Fibroblast of lung (primary cell): ENCODE measurements at places on chromosomes 6 and 20. TPM values are rescaled to one million over a fixed set of nuclear protein-coding genes. Genes with fewer than 3 reads are reported as not detected.

The SALL4 gene
- 0.51 and 1.5 TPM in 2 replicates for total RNA-seq

The STX16 gene
- 46.0 and 64.9 TPM in 2 replicates for total RNA-seq

The NINL gene
- 11.3 and 16.3 TPM in 2 replicates for total RNA-seq

The FOXS1 gene
- under 0.01 TPM in 1 of 2 replicates, not detected in the other for total RNA-seq

The CDK19 gene
- 9.5 and 11.2 TPM in 2 replicates for total RNA-seq

The C2 gene
- total RNA-seq = 16.8 and 27.2 TPM in 2 replicates

The TRIM40 gene
- not detected in 2 replicates for total RNA-seq

The HRH3 gene
- not detected in 2 replicates for total RNA-seq

The GSTA1 gene
- total RNA-seq = under 0.01 TPM in 1 of 2 replicates, not detected in the other

GRCh38 chr6:78830805-78831204 is 36.5 kb upstream of the IRAK1BP1 start:
- no peaks in the 10 kb centered on the region for H3K36me3 ChIP-seq
- no peak overlapping the region for H3K4me3 ChIP-seq
- H3K27ac ChIP-seq = no peak overlapping the region
- H3K27me3 ChIP-seq = no peaks in the 10 kb centered on the region
- H3K4me1 ChIP-seq = no peaks in the 10 kb centered on the region

DNA sequence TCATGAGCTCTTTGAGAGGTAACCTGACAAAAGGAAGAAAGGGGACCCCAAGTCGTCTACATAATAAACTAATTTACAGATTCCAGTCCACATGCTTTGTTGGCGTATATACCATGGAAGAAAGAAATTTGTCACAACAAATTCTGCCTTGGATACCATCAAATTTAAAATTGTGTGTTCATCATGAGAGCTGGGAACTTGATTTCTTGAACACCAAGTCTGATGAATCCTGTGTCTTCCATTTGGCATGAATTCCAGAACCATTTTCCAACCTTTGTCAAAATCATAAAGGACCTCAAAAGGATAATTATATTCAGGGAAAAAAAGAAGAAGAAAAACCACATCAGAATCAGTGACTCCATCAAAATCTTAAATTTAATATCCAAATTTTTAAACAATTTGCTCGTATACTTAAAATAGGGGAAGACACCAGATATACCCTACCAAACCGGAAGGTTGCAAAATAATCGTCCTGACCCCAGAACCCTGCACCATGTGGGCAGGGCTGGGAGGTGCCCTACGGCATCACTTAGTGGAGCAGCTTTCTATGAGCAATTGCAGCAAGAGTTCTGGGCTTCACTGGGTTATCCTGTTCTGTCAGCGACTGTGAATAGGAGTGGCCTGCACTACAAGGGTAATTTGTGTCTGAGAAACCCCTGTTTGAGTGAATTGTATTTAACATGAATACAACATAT is 74.1 kb upstream of the INSM1 start:
- no peak overlapping the region for H3K4me3 ChIP-seq
- no peak for DNase-seq
- no peak overlapping the region for H3K27ac ChIP-seq
- H3K27me3 ChIP-seq = no peaks in the 10 kb centered on the region
- no peaks in the 10 kb centered on the region for H3K36me3 ChIP-seq

DNA sequence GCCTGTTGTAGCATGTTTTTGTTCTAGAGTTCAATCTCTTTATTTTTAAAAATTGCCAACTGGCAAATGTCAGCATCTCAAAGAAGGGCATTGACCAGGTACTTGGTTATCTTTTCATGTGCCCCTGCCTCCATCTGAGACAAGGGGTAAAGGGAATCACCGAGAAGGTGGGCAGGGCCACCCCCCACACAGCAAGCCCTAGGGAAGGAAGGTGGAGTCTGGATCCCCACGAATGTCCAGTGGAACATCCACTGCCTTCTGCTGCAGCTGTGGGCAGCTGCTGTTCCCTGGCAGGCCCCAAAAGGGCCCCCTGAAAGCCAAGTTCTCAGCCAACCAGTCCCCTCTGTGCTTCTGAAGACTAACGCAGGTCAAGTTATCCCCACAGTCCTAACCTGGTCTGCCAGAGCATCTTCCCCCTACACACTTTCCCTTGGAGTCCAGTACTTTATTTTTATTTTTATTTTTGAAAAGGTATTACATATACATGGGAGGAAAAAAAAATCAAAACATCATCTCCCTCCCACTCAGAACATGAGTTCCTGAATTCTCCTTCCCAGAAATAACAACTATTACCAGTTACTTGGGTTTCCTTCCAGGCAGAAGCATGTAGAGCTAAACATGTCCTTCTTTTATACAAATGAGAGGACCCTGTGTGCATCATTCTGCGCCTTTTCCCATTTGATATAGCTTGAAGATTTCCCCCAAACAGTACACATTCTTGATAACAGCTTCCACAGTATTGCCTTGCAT is 253.7 kb downstream of the MAFB start:
- no peak for DNase-seq
- no peaks in the 10 kb centered on the region for H3K36me3 ChIP-seq
- no peak overlapping the region for H3K4me3 ChIP-seq

DNA sequence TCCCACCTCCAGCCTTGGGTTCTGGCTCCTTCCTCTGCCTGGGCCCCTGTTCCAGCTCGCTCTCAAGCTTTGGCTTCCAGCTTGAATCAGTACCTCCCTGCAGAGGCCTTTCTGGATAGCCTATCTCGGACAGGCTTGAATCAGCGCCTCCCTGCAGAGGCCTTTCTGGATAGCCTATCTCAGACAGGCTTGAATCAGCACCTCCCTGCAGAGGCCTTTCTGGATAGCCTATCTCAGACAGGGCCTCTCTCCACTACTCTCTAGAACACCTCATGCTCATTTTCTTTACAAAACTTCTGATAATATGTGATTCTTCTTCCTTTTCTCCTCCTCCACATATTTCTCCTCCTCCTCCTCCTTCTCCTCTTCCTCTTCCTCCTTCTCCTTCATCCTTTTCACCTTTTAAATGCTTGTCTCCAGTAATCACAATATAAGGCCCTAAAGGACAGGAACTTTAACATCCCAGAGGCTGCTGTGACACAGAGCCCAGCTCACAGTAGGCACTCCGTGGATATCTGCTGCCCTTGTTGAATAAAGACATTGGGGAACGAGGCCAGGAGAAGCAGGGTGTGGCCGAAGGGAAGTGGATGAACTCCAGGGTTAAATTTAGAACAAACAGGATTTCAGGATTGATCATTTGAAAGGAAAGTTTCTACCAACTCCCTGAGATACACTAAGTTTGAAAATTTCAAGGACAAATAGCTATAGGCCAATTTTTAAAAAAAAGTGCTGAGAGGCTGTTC is 9.3 kb upstream of the RPS6KA2 start:
- no peak for DNase-seq
- no peaks in the 10 kb centered on the region for H3K27me3 ChIP-seq
- no peak overlapping the region for H3K4me3 ChIP-seq
- H3K4me1 ChIP-seq = no peaks in the 10 kb centered on the region

GRCh38 chr20:40279390-40279789 is 409.6 kb downstream of the MAFB start:
- H3K36me3 ChIP-seq = no peaks in the 10 kb centered on the region
- H3K4me3 ChIP-seq = no peak overlapping the region
- H3K27me3 ChIP-seq = no peaks in the 10 kb centered on the region
- H3K27ac ChIP-seq = no peak overlapping the region
- no peaks in the 10 kb centered on the region for H3K4me1 ChIP-seq

DNA sequence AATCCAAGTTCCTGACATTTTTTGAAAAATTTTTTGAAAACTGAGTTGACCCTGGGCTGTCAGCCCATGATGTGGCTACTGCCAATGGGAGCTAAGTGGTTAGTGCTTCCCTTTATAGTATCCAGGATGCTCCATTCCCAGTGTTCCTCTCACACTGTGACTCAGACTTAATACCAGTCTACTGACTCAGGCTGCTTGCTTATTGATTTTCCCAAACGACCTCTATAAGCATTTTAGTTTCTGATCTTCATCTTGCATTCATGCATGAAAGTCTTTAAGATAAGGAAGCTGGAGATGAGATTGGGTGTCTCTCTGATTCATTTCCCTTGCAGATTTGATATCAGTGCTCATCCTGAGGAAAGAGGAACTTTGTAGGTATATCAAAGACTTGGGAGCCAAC is 560.0 kb downstream of the TBC1D32 start:
- no peaks in the 10 kb centered on the region for H3K4me1 ChIP-seq
- DNase-seq = peak; percentile 55
- no peaks in the 10 kb centered on the region for H3K36me3 ChIP-seq

DNA sequence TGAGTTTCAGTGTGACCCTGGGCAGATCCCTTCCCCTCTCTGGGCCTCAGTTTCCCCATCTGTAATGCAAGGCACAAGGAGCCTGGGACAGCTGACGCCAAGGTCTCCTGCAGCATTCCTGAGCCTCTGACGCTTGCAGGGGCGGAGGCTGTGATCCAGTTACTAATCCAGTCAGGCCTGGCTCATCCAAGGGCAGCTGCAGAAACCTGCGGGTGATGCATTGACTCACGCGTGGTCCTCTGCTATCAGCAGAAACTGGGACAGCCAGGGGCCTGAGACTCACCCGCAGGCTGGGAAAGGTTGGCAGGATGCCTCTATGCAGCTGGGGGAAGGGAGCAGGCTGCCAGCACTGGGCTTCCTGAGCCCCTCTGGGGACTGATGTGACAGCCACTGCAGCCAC is 65.0 kb upstream of the SIRPA start:
- no peak overlapping the region for H3K4me3 ChIP-seq
- no peaks in the 10 kb centered on the region for H3K36me3 ChIP-seq
- H3K27me3 ChIP-seq = no peaks in the 10 kb centered on the region
- H3K27ac ChIP-seq = peak overlapping the region; percentile 71
- peaks cover 23% of the 10 kb centered on the region for H3K4me1 ChIP-seq

DNA sequence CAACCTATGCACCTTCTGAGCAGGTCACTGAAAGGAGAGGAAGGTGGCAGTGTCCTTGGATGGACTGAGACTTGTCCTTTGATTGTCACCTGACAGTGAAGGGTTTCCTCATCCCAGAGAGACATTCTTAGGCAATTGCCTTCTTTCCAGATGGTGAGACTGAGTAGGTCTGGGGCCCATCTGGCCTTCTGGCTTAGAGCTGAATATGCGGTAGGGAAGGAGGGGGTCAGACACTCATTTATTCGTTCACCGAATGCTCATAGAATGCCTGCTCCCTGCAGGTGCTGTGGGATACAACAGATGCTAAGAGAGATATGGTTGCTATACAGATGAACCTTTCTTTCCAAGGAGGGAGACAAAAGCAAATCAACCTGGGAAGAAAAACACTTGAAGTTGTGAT is 76.8 kb downstream of the BMP6 start:
- no peaks in the 10 kb centered on the region for H3K36me3 ChIP-seq
- H3K4me1 ChIP-seq = no peaks in the 10 kb centered on the region
- DNase-seq = no peak
- H3K27ac ChIP-seq = no peak overlapping the region
- H3K27me3 ChIP-seq = no peaks in the 10 kb centered on the region

- H3K36me3 ChIP-seq = no peaks in the 10 kb centered on the region
- peaks cover 2% of the 10 kb centered on the region for H3K4me1 ChIP-seq
- no peak for DNase-seq
- peak overlapping the region; percentile 70 for H3K4me3 ChIP-seq
These were observed 235 bp downstream of the MAP7 start for GRCh38 chr6:136550045-136550329.

DNA sequence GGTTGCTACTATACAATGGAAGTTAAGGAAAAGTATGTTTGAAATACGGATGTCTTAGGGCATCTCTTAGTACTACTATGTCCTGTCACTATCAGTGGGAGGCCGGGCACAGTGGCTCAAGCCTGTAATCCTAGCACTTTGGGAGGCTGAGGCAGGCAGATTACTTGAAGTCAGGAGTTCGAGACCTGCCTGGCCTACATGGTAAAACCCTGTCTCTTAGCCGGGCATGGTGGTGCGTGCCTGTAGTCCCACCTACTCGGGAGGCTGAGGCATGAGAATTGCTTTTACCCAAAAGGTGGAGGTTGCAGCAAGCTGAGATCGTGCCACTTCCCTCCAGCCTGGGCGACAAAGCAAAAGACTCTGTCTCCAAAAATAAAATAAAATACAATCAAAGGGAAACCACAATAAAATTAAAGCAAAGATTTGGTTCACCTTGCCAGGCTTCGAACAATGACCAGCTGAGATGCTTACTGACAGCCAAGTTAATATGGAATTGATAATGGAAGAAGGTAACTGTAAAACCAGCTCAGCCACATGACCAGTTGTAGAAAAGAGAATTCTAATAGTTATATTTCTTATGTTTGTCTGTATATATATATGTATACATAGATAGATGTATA is 6.5 kb downstream of the CD24 start:
- no peak overlapping the region for H3K4me3 ChIP-seq
- H3K27ac ChIP-seq = no peak overlapping the region
- H3K27me3 ChIP-seq = peaks cover 14% of the 10 kb centered on the region
- no peaks in the 10 kb centered on the region for H3K36me3 ChIP-seq
- no peak for DNase-seq

GRCh38 chr6:168158980-168159349 is 80.0 kb upstream of the FRMD1 start:
- H3K27ac ChIP-seq = no peak overlapping the region
- no peaks in the 10 kb centered on the region for H3K27me3 ChIP-seq
- H3K4me1 ChIP-seq = no peaks in the 10 kb centered on the region
- H3K36me3 ChIP-seq = no peaks in the 10 kb centered on the region

- no peak for DNase-seq
- no peaks in the 10 kb centered on the region for H3K27me3 ChIP-seq
- H3K4me3 ChIP-seq = no peak overlapping the region
- no peaks in the 10 kb centered on the region for H3K4me1 ChIP-seq
- H3K27ac ChIP-seq = no peak overlapping the region
These were observed 30.5 kb upstream of the GLP1R start for GRCh38 chr6:39018103-39018502.

- H3K4me3 ChIP-seq = no peak overlapping the region
- H3K27me3 ChIP-seq = no peaks in the 10 kb centered on the region
- peaks cover 14% of the 10 kb centered on the region for H3K4me1 ChIP-seq
- DNase-seq = no peak
- H3K27ac ChIP-seq = no peak overlapping the region
These were observed 15.4 kb downstream of the PTK7 start for GRCh38 chr6:43091436-43091991.

GRCh38 chr6:30212865-30213666 is at the start of gene TRIM26:
Gene TRIM26, minus strand, starts transcription at chr6:30213406. Its CDS starts 14,303 bp downstream, at chr6:30199103.
- H3K4me3 ChIP-seq = peak within 1 kb of the TSS; percentile 76
- DNase-seq = peak; percentile 94
- H3K27ac ChIP-seq = peak within 1 kb of the TSS; percentile 92

DNA sequence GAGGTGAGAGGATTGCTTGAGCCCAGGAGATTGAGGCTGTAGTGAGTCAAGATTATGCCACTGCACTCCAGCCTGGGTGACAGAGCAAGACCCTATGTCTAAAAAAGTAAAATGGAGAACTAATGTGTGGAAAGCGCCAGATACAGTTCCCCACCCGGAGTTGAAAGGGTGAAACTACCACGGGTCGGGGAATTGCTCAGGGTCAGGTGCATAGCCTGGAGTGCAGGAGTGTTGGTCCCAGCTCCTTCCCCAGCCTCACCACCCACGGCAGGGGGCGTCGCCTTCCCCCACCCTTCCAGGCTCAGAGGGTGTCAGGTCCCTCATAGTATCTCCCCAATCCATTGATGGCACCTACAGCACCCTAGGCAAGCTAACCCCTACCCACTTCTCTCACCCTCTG is 26.1 kb downstream of the C20orf203 start:
- no peaks in the 10 kb centered on the region for H3K36me3 ChIP-seq
- H3K4me3 ChIP-seq = no peak overlapping the region
- no peak overlapping the region for H3K27ac ChIP-seq
- no peak for DNase-seq
- no peaks in the 10 kb centered on the region for H3K27me3 ChIP-seq
- no peaks in the 10 kb centered on the region for H3K4me1 ChIP-seq

GRCh38 chr6:105501826-105502344 is 99.0 kb upstream of the PREP start:
- H3K27me3 ChIP-seq = no peaks in the 10 kb centered on the region
- no peaks in the 10 kb centered on the region for H3K36me3 ChIP-seq
- no peak for DNase-seq

GRCh38 chr6:118292558-118292957 is 255.5 kb upstream of the PLN start:
- DNase-seq = peak; percentile 34
- no peaks in the 10 kb centered on the region for H3K4me1 ChIP-seq
- no peak overlapping the region for H3K27ac ChIP-seq
- no peaks in the 10 kb centered on the region for H3K27me3 ChIP-seq
- no peak overlapping the region for H3K4me3 ChIP-seq
- no peaks in the 10 kb centered on the region for H3K36me3 ChIP-seq
